ENCODE measurements at places on chromosomes 12 and 14.

DNA sequence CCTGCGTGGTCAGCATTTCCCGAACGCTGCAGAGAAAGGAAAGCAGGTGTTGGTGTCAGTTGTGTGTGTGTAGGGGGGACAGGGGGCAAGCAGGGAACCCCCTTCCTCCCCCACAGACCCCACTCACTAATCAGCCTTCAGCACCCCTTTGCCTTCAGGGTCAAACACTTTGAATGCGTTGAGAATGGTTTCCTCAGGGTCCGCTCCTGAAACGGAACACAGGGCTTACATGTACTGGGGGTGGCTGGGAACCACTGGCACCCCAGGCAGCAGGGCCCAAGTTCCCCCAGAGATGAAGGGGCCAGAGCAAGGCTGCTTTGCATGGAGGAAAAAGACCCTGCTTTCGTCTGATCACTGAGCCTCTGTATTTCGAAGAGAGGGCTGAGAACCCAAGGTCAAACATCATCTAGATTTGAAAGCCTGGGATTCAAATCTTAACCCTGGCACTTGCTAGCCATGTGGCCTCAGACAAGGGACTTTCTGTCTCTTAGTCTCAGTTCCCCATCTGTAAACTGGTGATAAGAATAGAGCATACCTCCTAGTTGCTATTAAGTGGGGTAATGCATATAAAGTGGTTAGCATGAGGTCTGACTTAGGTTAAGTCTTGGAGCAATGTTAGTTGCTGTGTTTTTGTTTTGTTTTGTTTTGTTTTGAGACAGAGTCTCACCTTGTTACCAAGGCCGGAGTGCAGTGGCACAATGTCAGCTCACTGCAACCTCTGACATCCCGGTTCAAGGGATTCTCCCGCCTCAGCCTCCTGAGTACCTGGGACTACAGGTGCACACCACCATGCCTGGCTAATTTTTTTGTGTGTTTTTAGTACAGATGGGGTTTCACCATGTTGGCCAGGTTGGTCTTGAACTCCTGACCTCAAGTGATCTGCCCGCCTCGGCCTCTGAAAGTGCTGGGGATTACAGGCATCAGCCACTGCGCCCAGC is 7.0 kb downstream of the MYL2 start:
- DNase-seq, result peak; percentile 61

DNA sequence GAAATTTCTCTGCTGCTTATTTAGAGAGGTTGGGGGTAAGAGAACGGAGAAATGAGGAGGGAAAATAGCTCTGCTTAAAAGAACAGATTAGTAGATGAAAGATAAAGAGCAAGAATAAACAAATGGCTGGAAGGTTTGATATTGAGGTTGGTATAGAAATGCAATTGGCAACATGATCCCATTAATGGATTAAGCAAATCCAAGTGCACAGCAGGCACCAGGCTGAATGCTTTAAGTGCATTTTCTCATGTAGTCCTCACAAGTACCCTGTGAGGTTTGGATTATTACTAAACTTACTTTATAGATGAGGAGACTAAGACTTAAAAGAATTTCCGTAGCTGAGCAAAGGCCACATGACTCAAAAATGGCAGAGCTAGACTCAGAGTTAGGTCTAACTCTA is 76.9 kb upstream of the ATF1 start:
- no peak for DNase-seq

DNA sequence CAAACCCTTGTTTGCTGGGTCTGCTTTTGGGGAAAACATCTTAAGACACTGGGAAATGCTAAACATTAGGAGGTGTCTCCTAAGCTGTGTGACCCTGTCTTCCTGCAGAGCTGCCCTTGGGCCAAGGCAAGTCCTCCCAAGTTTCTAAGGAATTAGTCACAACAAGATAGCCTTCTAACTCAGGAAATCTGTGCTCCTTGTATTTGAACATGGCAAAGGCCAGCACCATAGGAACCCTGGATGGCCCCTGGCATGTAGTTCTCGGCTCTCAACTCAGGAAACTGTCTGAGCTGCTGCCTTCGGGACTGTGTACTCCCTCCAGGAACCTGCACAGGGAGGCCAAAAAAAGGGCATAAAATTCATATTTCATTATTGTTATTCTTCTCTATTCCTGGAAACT is 37.6 kb upstream of the LTBP2 start:
- DNase-seq, result no peak

DNA sequence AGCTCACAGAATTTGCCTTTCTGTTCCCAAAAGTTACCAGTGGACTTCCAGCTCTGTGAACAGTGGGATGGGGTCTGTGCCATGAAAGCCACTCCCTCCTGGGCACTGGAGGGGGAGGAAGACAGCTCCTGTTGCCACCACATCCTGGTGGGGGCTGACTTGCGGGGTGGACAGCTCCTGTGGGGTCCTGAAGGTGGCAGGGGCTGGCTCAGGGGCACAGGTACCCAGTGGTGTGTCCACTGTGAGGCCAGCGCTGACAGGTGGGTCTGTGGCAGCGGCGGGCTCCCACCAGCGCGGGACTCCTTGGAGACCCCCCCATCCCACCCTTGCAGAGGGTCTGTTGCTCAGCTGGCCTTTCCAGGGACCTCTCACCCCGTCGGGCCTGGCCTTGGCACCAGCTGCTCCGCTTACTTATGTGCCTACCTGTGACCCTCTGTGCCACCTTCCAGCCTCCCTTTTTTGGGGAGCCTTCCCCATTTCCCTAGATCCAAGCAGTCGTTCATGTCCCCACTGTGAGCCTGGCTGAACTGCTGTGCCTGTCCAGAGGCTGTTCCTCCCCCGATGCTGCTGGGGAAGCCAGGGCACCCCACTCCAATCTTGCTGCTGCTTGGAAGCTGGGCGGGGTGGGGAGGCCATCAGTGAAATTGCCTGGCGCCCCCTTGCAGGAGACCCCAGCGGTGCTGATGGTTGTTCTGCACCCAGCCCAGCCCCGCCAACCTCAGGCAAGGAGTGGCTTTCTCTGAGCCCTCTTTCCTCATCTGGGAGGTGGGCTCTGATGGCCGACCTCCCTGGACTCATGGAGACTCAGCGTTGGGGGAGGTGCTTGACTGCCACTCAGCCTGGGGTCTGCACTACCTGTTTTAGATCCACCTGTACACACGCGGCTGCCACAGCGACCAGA is 2.2 kb downstream of the TEDC1 start:
- DNase-seq, result no peak

- DNase-seq, result no peak
Measured at GRCh38 chr12:15472036-15472435, 149.7 kb downstream of the PTPRO start.

GRCh38 chr14:32606301-32606700 is 277.2 kb downstream of the AKAP6 start:
- no peak for DNase-seq

DNA sequence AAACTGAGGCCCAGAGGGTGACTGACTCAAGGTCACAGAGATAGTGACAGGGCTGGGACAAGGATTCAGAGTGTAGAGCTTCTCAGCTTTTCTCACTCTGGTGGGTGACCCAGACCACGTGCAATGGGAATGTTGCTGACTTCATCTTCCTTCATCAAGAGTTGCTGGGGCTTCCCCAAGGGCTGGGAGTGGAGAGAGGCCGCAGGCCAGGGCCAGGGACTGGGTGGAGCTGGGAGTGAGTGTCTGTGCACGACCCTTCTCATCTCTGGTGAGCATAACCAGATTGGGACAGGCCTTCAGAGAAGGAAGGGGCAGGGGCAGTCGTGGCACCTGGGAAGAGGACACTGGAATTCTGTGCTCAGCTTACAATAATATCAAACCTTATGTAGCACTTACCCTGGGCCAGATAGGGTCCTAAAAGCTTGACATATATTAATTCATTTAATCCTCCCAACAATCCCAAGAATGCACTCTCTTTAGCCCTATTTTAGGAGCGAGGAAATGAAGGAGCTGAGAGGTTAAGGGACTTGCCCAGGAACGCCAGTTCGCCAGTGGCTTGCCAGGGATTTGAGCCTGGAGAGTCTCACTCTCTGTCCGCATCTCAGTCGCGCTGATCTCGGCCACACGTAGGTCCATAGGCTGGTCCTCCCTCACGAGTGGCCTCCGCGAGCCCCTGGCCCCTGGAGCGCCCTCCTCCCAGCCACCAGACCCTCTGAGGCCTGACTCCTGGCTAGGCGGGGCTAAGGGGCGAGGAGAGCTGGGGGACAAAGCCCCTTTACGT is 15.8 kb downstream of the KRT18 start:
- no peak for DNase-seq

DNA sequence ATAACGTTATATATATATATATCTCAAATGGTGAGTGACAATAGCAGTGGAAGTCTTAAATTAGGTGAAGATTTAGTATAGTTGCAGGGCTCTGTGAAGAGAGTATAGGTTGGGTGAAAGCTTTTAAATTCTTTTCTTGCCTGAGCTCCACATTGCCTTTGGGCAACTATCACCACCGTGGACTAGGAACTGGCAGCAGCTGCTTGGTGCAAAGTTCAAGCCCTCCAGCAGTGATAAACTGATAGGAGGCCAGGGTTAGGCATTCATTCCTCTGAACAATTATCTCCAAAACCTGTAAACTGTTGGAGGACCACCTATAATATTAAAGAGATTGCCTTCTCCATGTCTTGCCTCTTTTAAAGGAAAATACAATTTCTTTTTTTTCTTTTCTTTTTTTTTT is 91.2 kb upstream of the ATXN7L3B start:
- no peak for DNase-seq
